HFFc6 (cell line): ENCODE measurements at places on chromosomes 5 and 9.

DNA sequence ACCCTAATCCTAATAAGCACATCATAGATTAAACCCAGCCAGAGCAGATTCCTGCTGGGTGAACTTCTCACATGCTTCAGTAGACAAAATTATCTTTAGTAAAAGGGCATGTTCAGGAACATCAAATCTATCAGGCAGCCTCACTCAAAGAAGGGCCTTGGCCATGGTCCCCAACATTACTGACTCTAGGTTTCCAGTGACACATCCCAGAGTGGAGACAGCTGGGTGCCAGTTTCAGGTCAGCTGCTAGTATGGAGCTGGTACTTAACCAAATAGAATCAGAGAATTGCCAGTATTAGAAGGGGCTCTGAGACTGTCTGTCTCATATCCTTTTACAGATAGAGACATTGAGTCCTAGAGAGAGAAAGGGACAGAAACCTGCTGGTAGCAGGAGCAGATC is 44.1 kb upstream of the GALNT10 start:
- H3K27me3 ChIP-seq: peaks cover 15% of the 10 kb centered on the region
- H3K27ac ChIP-seq: no peak overlapping the region
- H3K4me1 ChIP-seq: no peaks in the 10 kb centered on the region
- no peaks in the 10 kb centered on the region for H3K36me3 ChIP-seq
- no peak overlapping the region for H3K4me3 ChIP-seq

DNA sequence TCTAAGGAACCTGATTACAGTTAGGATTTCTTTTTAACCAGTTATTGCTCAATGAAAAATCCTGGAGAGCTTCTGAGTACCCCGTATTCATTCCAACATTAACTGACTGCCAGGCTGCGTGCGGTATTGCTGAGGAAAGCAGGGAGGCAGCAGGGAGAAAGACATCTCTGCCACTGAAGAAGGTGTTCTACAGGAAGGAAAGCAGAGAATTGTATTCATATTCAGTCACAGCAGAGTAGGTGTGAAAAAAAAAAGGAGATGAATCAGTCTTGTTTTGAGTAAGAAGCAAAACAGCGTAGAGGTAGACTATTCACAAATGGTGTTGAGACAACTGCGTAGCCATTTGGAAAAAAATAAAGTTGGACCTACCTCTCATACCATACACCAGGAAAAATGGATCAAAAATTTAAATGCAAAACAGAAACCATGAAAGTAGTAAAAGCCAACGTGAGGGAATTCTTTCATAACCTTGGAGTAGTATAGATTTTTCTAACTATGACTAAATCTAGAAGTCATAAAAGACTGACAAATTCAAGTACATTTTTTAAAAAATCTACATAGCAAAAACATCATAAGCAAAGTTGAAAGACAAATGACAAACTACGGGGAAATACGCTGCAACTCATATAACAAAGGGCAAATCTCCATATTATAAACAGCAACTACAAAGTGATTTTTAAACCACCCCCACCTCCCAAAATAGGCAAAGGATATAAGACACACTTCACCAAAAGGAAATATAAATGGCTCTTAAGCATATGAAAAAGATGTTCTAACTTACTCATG is 9.9 kb upstream of the NR4A3 start:
- no peak for DNase-seq
- H3K27ac ChIP-seq: no peak overlapping the region
- no peaks in the 10 kb centered on the region for H3K27me3 ChIP-seq
- H3K4me1 ChIP-seq: peaks cover 55% of the 10 kb centered on the region
- H3K36me3 ChIP-seq: no peaks in the 10 kb centered on the region

- H3K4me1 ChIP-seq: peaks cover 12% of the 10 kb centered on the region
- H3K27ac ChIP-seq: no peak overlapping the region
- peaks cover 5% of the 10 kb centered on the region for H3K27me3 ChIP-seq
- no peak overlapping the region for H3K4me3 ChIP-seq
Measured at GRCh38 chr9:114394523-114395333, 6.9 kb upstream of the AKNA start.

DNA sequence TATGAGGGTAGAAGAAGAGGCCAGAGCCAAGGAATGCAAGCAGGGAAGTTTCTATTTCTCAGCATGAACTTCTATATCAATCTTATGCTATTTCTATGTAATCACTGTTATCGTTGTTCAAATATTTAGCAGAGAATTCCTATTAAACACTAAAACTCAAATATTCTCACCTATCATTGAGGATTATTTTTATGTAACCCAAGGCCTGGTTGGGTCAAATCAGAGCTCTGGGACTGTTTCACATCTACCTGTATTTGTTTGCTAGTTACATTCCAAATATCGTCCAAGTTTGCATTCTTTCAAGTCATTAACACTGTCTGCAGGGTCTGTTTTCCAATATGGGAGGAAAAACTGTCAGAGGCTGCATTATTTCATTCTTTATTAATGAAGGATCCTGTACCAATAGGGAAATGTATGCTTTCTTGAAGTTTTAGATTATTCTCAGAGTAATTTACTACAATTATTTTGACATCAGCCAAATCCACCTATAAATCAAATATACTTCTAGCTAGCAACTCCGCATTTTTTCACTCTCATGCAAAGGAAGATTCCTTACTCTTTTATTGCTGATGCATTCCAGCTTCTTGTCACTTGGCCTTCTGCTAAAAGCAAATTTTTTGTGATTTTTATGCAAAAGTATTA is 52.2 kb downstream of the LURAP1L start:
- H3K27ac ChIP-seq: no peak overlapping the region
- H3K27me3 ChIP-seq: no peaks in the 10 kb centered on the region
- no peak overlapping the region for H3K4me3 ChIP-seq
- peaks cover 10% of the 10 kb centered on the region; the same call in 1 of the 2 replicates for H3K4me1 ChIP-seq
- no peak for DNase-seq
- H3K36me3 ChIP-seq: no peaks in the 10 kb centered on the region

DNA sequence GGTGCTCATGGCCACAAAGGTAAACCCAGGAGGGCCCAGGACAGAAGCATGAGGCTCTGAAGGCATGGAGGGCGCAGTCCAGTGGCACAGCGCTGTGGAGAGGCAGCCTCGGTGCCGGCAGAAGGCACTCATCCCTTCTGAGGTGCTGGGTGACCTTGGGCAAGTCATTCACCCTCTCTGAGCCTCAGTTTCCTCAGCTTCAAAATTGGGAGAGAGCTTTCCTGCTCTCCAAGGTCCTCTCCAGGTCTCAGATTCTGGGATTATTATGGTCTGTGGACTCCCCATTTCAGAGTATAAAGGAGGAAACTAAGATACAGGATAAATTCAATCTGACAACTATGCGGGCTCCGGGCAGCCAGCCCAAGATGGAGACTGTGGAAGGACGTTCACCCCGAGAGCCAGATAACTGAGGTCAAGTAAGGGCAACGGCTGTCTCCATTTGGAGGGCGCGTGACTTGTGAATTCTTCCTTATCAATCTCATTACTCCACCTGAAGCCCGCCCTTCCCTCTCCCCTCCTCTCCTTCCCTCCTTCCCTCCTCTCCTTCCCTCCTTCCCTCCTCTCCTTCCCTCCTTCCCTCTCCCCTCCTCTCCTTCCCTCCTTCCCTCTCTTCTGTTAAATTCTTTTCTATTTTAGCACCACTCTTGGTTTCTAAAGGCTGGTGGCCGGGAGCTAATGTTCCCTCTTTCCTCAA is 58.1 kb downstream of the LRSAM1 start:
- H3K4me1 ChIP-seq: peaks cover 18% of the 10 kb centered on the region
- H3K4me3 ChIP-seq: no peak overlapping the region
- peaks cover 14% of the 10 kb centered on the region for H3K27me3 ChIP-seq
- H3K36me3 ChIP-seq: peaks cover 24% of the 10 kb centered on the region
- peak overlapping the region; percentile 24; the same call in 1 of the 2 replicates for H3K27ac ChIP-seq

DNA sequence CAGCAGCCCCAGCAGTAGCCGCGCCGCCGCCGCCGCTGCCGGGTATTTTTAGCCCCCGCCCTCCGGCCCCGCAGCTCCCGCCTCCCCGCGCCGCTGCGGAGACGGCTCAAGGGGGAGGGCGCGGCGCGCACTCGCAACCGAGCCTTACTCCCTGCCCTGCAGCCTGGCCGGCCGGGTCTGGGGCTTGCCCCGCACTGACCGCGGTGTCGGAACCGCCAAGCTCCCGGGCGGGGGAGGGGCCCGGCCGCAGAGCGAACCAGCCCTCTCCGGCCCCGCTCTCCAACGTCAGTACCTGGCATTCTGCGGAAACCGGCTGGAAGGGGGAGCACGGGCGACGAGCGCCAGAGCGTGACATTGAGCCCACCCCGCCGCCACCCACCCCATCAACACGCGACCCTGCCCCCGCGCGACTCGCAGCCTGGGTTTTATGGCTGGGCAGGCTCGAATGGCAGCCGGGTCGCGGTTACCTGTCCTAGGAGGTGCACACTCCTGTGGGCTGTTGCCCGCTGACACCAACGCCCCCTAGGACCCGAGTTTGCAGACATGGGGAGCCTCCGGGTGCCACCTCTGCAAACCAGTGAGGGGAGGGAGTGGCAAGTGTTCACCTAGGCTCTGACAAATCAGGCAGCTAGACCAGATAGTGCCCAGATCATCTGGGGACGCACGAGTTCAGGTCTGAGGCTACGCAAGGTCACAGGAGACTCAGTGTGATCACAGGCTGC is at the start of gene ACSL6:
Gene ACSL6, minus strand, starts transcription at position 37 of the 722 bp plus-strand sequence. CDS start 105 bp downstream, outside the sequence.
- H3K4me3 ChIP-seq: peak within 1 kb of the TSS; percentile 52
- no peak for DNase-seq
- H3K36me3 ChIP-seq: peaks cover 3% of the 10 kb centered on the region; the same call in 1 of the 2 replicates
- H3K27me3 ChIP-seq: peaks cover 38% of the 10 kb centered on the region
- no peak within 1 kb of the TSS for H3K27ac ChIP-seq
- no peaks in the 10 kb centered on the region for H3K4me1 ChIP-seq

DNA sequence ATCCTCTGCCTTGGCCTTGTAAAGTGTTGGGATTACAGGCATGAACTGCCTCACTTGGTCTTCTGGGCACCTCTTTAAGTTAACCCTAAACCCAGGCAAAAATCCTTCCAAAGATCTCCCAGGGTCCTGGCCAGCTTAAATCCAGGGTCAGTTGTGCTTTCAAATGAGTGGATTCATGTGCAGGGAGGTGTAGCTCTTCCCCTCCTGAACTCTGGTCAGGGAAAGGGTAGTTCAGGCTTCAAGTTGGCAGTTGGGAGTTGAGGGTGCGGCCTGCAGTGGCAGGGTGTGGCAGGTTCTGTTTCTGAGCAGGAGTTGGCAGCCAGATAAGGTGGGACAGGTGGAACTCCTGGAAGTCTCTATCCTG is 3.6 kb downstream of the HNRNPAB start:
- peaks cover 18% of the 10 kb centered on the region for H3K27me3 ChIP-seq
- H3K27ac ChIP-seq: peak overlapping the region; percentile 51
- peaks cover 34% of the 10 kb centered on the region for H3K36me3 ChIP-seq
- peaks cover 26% of the 10 kb centered on the region for H3K4me1 ChIP-seq
- no peak overlapping the region for H3K4me3 ChIP-seq
